ENCODE measurements at places on chromosomes 12 and 14.

DNA sequence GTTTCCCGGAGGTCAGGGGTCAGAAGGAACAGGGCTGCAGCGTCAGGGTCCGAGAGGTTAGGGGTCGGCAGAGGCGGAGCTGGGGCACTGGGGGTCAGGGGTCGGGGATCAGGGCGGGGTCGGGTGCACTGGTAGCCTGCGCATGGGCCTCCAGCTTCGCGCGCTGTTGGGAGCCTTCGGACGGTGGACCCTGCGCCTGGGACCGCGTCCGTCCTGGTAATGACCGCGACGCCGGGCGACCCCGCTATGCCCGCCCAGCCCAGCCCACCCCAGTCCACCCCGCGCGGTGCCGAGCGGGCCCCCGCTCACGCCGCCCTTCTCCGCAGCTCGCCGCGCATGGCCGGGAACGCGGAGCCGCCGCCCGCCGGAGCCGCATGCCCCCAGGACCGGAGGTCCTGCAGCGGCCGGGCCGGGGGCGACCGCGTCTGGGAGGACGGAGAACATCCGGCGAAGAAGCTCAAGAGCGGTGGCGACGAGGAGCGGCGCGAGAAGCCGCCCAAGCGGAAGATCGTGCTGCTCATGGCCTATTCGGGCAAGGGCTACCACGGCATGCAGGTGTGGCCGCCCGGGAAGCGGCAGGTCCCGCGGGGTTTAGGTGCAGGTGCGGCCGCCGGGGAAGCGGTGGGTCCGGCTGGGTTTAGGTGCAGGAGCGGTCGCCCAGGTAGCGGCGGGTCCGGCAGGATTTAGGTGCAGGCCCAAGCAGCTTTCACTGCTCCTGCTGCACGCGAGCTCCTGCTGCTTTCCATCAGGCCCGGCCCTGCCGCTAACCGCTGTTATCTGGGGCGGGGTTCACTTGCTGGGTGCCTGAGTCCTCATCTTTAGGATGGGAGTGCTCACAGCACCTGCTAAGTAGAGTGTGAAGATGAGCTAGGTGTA, 743 bp downstream of the PUS1 start:
- DNase-seq = no peak

DNA sequence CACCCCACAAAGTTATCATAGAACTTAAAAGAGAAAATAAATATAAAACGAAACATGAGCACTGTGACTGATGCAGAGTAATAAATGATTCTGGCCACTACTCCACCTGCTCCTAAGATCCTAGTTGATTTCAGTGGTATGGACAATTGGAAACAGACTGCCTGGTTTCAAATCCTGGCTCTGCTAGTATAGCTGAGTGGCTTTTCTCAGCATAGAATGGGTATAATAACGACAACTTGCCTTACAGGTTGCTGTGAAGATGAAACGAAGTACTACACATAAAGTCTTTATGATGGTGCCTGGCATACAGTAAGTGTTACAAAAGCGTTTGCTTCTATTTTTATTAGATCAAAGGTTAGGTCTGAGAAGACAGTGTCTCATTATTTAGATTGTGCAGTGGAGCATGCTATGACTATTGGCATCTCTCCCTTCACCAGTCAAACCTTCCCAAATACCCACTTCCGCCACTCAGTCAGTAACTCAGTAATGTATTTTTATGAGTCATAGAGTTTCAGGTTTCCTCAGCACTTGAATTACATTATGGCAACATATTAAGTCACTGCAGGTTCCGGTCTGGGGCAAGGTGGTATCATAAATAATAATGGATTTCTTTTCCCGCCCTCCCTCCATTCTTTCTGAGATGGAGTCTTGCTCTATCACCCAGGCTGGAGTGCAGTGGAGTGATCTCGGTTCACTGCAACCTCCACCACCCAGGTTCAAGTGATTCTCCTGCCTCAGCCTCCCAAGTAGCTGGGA, 29.7 kb upstream of the NR2C1 start:
- DNase-seq = no peak

GRCh38 chr12:107461222-107461975, 224.2 kb upstream of the PWP1 start:
- DNase-seq = no peak

DNA sequence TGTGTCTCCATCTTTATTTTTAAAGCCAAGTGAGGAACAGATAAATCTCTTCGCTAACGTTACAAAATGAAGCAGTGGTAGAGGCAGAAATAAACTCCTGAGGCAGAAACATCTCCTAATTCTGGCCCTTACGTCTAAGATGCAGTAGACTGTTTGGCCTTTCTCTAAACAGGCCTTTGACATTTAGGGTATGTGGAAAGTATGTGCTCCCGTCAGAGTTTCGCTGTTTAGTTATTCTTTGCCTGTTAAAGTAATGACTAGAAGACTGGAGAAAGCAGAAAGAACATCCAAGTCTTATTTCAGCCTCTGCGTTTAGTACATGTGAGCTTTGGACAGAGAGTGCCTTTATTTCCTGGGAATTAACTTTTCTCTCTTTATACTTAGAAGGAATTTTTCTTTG, 216.6 kb downstream of the RAD51B start:
- DNase-seq = no peak

GRCh38 chr14:96638041-96638855, 136.1 kb downstream of the PAPOLA start:
- DNase-seq = no peak

- no peak for DNase-seq
These were observed 54.7 kb downstream of the ASCL1 start for GRCh38 chr12:103011974-103012763.

Measured in coronary artery (tissue), 2 donors.